Activated CD8-positive, alpha-beta memory T cell treated with anti-CD3 and anti-CD28 coated beads, Interleukin-2, amount 50 U/mL, for 4 hours (primary cell): ENCODE measurements at places on chromosomes 4 and X.

DNA sequence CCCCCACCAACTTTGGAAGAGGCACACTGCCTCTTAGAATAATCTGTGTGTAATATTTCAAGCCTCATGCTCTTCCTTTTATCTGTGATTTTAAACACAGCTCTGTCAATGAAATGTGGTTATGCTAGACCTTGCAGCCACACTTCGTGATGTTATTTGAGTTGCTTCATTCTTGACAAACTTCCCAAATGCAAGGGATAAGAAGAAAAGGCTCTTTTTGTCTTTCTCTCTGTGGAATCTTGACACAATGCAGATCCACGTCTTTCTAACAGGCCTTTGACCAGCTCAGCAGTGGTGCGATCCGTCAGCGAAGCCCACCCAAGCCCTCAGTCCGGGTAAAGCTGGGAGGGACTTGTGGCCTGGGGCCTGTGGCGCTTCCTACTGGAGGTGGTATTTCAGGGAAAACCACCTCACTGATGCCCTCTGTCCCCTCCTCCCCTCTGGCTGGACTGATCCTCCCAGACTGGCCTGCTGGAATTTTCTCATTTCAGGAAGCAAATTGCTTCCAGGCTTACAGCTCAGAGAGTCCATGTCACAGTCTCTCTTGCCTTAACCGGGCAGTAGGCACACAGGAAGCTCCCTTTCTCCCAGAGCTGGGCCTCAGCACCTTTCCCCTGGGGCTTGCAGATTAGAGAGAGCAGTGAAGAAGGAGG is 19.5 kb upstream of the CCKAR start:
- DNase-seq: no peak

DNA sequence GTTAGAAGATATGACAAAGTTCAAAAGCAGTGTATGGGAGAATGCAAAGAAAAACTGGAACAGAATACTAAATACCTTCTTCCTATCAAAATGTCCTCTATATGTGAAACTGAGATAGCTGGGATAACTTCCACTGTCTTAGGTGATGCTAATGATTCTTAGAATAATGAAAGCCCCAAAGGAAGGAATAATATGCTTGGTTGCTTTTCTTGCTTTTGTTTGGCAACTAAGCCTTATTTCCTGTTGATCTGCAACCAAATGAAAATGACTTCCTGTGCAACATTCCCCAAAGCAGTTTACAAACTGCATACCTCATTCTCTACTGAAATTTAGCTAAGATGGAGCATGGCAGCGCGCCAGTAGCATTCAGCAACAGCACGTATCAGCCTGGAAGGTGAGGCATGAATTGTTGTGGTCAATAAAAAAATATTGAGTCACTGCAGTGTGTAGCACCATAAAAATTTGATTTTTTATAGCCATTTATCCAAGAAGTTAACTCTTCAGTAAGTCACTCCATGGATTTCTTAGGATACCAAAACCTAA is 18.7 kb downstream of the NDNF start:
- DNase-seq: no peak

GRCh38 chr4:159002950-159003349 is 99.9 kb upstream of the RAPGEF2 start:
- DNase-seq: no peak

- peak; percentile 57 for DNase-seq
Measured at GRCh38 chr4:1309261-1310010, 19.7 kb downstream of the MAEA start.

DNA sequence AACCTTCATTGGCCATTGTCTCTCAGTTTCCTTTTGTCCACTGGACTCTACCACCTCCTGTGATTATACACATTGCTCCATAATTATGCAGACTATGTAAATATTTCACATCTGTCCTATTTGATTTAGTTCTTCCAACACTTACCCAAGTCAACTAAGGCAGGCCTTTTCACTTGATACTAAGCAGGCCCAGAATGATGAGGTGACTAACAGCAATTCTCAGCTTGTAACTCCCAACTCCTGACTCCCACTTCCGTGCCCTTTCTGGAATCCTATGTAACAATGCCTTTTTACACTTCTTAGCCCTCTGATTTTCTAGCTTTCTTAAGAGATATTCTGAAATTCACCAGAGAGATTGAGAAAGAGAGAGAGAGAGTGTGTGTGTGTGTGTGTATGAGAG is 6.6 kb downstream of the PAK3 start:
- DNase-seq: no peak

GRCh38 chr4:7161721-7162214 is 30.6 kb upstream of the SORCS2 start:
- no peak for DNase-seq

DNA sequence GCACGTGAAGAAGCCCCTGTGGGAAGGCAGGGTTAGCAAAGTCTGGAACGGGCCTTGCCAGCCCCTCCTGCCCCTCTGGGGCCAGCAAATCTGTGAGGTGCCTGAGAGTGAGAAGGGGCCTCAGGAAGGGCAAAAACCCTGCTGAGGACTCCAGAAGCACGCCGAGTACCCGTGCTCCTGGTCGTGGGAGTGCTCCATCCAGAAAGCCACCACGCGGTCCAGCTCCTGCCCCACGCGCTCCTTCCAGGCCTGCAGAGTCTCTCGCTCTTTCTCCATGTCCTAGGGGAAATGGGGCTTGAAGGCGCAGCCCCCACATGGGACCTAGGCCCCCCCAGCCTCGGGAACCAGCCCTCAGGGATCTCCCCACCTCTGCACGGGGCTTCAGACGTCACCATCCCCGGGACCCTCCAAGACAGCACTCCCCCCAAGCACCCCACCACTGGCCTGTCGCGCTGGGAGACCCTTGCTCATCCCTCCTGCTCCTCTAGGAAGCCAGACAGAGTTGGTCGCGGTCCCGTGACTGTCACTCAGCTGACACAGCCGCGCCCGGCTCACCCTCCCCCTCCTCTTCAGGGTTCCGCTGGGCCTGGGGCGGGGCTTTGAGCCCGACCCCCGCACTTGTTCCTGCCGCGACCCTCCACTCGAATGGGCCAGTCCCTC is at the start of gene RENBP:
Gene RENBP, minus strand, starts transcription at position 504 of the 660 bp plus-strand sequence. Its CDS starts 33 bp downstream, at position 471.
- DNase-seq: peak; percentile 44

GRCh38 chr4:4395849-4396627 is 9.1 kb downstream of the NSG1 start:
- no peak for DNase-seq

DNA sequence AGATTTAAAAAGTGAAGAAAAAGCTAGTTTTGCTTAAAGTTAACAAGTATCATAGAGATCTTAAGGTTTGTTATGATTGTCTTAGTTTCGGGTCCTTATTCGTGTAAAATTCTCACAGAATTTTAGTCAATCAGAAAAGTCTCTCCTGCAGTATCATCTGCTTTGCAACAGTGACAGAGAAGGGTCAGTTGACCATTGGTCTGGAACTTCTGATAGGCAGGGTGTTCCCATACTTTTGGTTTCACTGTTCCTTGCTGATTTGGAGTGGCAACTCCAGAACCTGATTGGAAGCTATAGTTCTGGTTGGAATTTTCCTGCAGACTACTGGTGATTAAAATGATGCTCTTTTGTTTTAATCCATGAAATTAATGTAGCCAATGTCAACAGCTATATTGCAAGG is 1.8 kb downstream of the IL15 start:
- DNase-seq: no peak
